ENCODE measurements at places on chromosomes 16 and 17.

DNA sequence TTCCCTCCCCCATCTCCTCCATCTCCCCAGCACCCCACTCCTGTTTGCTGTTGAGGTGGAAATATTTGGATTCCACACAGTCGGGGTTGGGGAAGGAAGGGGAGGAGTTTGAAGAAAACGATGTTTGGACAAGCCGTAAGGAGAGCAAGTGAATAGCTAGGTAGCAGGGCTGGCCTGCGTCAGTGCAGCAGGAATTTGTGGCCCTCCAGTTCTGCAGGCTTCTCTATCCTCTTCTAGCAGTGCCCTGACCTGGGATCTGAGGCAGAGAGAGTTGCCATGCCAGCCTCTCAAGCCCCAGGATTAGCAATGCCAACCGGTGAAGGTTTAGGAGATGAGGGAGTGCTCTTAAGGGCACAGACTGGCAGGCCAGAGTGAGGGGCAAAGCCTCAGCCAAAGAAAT, 12.5 kb downstream of the TLCD2 start:
- no peak for DNase-seq

DNA sequence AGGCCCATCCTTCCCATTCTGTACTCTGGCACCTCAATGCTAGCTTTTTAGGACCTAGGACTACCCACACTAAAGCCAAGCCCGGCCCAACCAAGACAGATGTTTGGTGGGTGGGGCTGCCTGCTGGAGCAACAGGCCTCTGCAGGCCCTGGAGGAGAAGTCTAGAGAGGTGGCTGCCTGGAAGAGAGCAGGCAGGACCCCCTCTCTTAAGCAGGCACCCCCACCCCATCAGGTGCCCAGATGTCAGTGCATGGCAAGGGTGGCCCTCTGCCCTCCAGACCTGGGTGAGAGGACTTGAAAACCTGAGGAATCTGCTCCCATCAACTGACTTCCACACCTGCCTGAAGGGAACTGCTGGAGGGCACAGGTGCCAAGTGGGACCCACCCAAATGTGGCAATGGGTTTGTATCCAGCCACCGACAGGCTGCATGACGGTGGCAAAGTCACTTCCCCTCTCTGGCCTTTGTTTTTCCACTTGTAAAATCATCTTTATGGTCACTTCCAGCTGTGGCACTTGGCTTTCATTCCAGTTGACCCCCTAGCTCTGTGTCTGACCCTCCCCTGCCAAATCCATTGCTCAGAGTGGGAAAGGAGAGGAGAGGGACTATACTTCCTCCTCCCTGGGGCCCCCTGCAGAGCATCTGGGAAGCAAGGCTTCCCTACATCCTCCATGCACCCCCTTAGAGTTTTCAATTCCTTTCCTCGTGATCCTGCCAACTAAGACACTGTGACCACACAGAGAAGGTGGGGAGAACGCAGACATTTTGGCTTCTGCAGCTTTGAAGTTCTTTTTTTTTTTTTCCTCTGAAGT, 1.7 kb upstream of the STAT5A start:
- no peak for DNase-seq

GRCh38 chr16:86002178-86002900, 103.4 kb downstream of the IRF8 start:
- DNase-seq, result no peak

- peak; percentile 70 for DNase-seq
Measured at GRCh38 chr17:66715745-66716156, 119.2 kb upstream of the CACNG5 start.

GRCh38 chr16:12504312-12504711, 299.4 kb downstream of the CPPED1 start:
- no peak for DNase-seq

- DNase-seq, result no peak
Measured at GRCh38 chr17:72872396-72872795, 220.1 kb downstream of the SLC39A11 start.

GRCh38 chr16:10992797-10993196, 48.4 kb downstream of the CLEC16A start:
- DNase-seq, result no peak

- DNase-seq, result no peak
Measured at GRCh38 chr17:31281061-31281460, 16.0 kb downstream of the OMG start.

All from NCI-H1417 treated with DMSO at 0.1 percent for 48 hours (cell line).